Tibial nerve (tissue), 4 donors: ENCODE measurements at places on chromosomes 16 and 17. TPM values are rescaled to one million over a fixed set of nuclear protein-coding genes. Genes with fewer than 3 reads are reported as not detected.

Gene TIGD7
- 8.3 TPM for total RNA-seq

Gene RNU2-1
- not detected for total RNA-seq

Gene KRTAP2-3
- not detected for total RNA-seq

Gene SPATA22
- 2.7 TPM for total RNA-seq

DNA sequence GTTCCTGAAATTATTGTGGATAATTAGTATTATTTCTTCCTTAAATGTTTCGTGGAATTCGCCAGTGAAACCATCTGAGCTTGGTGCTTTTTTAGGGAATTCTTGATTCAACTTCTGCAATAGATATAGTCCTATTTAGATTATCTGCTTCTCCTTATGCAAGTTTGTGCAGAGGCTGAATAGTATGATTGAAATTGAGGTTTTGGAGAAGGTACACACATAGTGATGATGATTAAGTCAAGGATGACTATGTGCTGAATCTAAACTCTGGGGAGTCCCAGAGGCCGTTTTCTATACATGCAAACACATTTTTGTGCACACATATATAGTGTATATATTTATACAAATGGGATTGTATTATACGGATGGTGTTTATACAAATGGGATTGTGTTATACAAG lies 5.2 kb upstream of the MYH4 start:
- no peaks in the 10 kb centered on the region for H3K36me3 ChIP-seq
- no peaks in the 10 kb centered on the region for H3K4me1 ChIP-seq
- DNase-seq, result no peak
- H3K27me3 ChIP-seq, result no peaks in the 10 kb centered on the region

DNA sequence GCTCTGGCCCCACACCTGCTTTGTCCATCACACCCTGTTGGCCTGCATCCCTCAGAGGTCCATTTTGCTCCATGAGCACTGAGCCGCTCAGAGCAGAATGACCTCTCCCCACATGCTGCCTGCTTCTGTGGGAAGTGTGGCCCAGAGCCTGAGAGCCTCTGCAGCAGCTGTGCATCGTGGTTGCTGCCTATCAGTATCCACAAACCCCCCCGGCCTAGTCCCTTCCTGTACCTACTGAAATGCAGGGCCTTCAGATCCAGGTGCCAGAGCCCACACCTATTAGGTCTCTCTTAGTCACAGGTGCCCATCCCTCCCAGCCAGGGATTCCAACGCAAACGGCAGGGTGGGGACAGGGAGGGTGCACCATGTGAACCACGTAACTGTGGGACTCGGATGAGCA lies 16.6 kb upstream of the TRPV3 start:
- H3K27ac ChIP-seq, result no peak overlapping the region
- H3K4me3 ChIP-seq, result no peak overlapping the region
- no peaks in the 10 kb centered on the region for H3K4me1 ChIP-seq
